ENCODE measurements at places on chromosomes 3 and 15.

GRCh38 chr3:51340013-51340829, 44.9 kb upstream of the MANF start:
- DNase-seq: no peak

GRCh38 chr3:117310536-117310935, 601.0 kb downstream of the TUSC7 start:
- no peak for DNase-seq

DNA sequence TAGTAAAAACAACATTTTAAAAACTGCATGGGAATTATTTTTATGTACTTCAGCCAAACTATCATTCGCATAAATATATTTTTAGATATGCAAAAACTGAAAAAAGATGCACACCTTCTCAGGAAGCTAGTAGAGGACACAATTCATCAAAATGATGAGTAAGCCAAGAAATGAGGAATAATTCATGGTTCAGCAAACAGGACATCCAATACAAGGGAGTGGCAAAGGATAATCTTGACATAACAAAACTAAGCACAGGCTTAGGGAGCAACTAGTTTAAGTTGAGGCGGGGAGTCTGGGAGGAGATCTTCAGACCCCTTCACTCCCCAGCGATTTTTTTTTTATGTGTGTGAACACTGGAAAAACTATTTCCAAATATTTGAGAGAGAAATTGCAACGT, 93.7 kb downstream of the ZNF280D start:
- no peak for DNase-seq

- no peak for DNase-seq
These were observed 103.0 kb upstream of the ARHGEF26 start for GRCh38 chr3:154018100-154018696.

DNA sequence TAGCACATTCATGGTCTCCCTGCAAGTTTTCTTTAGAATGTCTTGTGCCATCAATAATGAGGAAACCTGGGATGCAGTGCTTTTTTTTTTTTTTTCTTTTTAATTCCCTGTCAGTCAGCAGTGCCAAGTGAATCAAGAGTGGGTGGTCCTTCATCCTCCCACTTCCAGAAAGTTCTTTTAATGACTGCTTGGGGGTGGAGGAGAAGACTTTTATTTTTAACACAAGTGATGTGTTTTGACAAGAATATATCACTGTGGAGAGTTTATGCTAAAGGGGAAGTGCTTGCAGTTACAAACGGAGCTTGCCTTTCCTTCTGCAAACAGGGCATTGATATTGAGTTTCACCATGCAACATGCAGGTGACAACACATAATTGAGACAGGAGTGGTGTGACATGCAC, 69.7 kb downstream of the CACNA2D3 start:
- DNase-seq: no peak

DNA sequence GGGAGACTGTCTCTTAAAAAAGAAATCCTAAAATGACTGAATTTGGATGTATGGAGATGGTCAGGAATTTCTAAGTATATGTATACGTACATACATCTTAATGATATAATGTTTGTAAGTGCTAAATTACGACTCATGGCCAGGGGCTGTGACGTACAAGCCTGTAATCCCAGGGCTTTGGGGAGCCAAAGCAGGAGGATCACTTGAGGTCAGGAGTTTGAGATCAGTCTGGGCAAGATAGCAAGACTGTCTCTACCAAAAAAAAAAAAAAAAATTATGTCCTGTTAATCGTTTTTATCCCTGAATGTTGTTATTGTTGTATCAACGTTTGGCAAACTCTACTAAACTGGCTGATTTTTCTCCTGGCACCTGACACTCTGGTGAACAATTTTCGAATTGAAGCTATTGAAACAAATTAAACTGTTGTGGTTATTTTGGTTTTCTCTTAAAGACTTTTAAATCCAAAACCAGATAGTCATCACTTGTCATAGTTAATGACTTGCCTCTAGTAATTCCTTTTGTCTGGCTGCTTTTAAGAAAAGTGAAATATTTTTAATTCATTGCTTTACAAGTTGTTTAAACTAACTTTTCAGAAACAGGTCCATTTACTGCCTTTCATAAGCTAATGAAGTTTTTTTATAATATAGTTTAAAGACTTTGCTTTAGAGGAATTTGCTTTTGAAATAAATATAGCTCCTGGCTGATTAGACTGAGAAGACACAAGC, 7.0 kb downstream of the MORF4L1 start:
- no peak for DNase-seq

- no peak for DNase-seq
These were observed 37.7 kb downstream of the ABHD17C start for GRCh38 chr15:80732818-80733217.

- DNase-seq: no peak
These were observed 159.8 kb downstream of the WNT5A start for GRCh38 chr3:55327131-55327920.

- no peak for DNase-seq
These were observed 1033.3 kb downstream of the IGSF11 start for GRCh38 chr3:118001380-118001779.

DNA sequence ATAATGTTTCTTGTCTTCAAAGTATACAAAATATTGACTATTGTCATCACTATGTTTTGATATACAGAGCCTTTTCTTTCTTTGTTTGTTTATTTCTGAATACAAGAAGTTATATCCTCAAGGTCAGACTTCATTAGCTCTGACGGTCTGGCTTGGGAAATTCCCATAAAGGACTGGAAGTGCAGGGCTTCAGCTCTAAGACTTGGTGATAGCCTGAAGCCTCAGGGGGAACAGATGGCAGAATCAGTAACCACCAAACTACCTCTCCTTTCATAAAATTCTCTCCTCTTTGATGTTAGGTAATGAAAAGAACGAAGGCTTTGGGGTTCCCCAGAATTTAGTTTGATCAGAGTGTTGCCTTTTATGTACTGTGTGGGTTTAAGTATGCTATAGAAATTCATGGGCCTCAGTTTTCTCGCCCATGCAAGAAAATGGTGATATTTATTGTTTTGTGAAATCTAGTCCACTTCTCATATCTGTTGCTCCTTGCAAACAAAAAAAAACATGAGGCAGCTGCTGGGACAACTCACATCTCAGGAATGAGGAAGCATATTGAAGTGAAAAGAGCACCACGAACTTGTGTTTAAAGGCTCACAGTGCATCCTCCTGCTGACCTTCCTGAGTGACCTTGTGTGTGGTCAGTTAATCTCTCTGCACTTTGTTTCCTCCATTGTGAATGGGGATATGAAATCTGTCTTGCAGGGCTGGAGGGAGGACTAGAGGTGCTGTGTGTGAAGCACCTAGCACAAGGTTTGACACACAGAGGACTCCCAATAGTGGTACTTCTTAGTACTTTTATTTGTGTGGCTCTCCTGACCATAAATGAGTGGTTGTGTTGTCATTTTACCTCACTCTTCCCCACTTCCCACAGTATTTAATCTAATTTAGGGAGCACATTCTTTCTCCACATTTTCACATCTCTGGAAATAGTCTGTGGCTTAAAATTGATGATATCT, 569.8 kb upstream of the IL12A start:
- no peak for DNase-seq

DNA sequence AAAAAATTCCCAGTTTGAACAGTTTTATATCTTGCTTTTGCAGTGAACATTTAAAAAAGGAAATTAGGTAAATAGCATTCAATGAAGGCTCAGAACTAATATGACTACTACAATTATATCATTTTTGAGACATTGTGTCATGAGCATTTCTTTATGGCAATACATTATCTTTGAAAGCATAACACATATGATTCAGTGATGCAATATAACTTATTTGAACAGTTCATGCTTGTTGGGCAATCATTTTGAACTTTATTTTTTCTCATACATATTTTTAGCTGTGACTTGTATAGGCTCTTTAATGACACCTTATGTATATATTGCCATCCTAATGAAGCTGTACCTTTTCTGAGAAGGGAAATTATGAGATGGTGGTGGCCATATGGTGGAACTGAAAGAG, 828.6 kb upstream of the NR2F2 start:
- DNase-seq: no peak

DNA sequence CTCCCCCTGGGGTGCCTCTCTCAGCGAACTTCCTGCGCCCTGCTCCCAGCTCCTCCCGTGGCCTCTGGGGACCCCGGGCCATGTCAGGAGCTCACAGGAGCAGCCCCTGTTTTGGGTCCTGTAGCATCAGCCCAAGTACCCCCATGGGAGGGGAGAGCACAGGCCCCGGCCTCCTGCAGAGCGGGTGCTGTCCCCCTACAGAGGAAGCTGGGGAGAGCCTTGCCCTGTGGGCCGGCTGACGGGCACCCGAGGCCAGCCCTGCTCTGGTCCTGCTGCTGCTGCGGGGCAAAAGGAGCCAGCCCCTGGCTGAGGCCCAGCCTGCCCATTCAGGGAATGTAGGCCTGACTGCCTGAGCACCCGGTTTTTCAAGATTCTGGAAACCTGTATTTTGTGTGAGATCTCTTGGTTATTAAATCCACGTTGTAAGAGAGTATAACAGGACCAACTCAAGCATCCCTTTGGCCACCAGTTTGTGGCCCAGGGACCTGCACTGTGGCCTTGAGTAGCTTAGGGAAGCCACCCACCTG, 12.4 kb downstream of the PLXNA1 start:
- DNase-seq: no peak

- DNase-seq: no peak
These were observed 67.2 kb upstream of the TP63 start for GRCh38 chr3:189563853-189564563.

DNA sequence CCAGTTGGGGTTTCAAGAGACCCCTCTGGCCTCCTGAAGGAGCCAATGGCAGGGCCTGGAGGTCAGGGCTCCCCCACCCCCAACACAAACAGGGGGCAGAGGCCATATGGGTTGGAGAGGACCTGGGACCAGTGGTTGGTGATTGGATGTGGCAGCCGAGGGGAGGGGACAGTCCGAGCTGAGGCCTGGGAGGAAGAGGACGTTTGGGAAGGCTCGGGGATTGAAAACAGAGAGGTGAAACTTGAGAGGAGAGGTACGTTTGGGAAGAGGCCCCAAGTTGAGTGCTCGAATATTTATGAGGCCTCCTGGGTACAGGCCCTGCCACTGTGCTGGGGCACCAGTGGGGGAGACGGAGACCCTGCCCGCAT, 53.7 kb downstream of the DNAJB8 start:
- DNase-seq: no peak

GRCh38 chr3:49213998-49214397, 42.6 kb downstream of the KLHDC8B start:
- no peak for DNase-seq

DNA sequence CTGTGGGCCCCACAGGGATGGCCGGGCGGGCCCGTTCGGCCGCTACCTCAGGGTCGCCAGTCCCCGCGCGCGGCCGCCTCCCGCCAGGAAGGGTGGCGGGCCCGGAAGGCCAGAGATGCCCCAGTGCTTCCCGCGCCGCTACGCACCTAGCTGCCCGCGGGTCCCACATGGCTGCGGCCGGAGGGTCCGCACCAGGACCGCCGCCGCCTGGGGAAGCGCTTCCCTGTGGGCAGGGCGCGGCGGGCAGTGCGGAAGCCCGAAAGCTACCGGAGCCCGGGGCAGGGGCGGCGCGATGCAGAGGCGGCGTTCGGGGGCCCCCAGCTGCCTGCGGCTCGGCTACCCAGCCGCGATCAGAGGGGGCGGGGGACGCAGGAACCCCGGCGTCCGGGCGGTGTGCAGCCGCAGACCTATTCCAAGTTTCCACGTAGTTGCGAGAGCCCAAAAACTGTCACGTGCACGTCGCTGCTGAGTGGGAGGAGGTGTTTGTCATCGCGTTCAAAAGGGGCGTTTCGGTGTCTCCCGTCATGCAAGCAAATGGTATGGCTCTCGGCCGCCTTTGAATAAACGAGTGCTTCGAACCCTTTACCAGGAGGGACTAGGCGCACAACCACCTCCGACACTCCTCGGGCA, at the start of gene TRANK1:
Gene TRANK1, minus strand, starts transcription at position 414 of the 630 bp plus-strand sequence. Its CDS starts 245 bp downstream, at position 169.
- DNase-seq: peak; percentile 65

- DNase-seq: no peak
These were observed 33.3 kb upstream of the GABRB3 start for GRCh38 chr15:26806151-26806550.

- no peak for DNase-seq
These were observed 30.0 kb downstream of the CCDC191 start for GRCh38 chr3:114026331-114026730.

- no peak for DNase-seq
These were observed 78.8 kb upstream of the NSMCE3 start for GRCh38 chr15:29348336-29348914.

GRCh38 chr15:100841426-100841825, 38.2 kb upstream of the ALDH1A3 start:
- DNase-seq: no peak

DNA sequence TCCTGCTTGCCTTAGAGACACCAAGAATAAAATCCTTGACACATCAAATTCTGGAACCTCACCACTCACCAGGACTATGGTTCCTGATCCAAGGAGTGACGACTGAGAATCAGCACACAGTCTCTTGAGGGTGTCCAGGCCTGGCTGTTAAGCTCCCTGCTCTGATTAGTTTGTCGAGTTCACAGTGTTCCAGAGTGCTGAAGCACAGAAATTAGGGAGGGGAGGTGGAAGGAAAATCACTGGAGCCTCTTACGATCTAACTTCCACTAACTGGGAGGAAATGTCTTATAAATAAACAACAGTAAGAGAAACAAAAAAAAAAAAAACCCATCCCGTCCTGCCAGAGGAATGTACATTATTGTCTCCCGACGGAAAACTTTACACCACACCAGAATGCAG, 330.2 kb downstream of the TIGIT start:
- no peak for DNase-seq

DNA sequence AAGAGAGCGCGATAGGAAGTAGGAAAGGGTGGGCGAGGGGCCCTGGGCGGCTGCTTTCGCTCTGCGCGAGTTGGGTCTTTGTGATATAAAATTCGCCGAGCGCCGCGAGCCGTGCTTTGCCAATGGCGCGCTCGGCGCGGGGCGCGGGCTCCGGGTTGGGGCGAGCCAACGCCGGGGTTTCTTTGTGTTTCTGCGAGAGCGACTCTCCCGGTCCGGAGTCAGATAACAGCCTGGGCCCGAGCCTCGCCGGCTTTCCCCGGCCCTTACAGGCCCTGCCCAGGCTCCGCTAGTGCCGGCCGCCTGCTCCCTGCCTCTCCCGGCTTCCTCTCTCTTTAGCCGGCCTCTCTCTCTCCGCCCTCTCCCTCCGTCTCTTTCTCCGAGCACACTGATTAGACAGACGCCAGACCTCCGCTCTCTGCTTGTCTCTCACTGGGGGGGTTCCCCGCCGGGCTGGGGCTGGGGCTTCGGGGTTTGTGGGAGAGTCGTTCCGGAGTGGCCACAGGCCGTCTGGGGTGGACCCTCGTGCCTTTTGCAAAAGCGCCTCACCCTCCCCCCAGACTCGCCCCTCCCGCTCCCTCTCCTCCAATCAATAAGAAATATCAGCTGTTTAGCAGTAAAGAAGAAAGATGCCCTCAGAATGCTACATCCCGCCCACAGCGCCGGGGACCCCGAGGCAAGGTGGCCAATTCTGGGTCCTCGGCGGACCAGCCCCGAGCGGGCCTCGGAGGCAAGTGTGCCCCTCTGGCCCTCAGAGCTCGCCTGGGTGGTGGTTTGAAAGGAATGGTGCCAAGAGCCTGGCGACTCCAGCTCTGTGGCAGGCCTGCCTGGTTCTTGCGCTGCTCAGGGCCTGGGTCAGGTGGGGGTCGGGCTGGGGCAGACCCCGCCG, 2.9 kb downstream of the NR2F2 start:
- DNase-seq: no peak

- no peak for DNase-seq
These were observed 67.4 kb downstream of the USP13 start for GRCh38 chr3:179720196-179720595.

GRCh38 chr3:189573004-189573403, 58.2 kb upstream of the TP63 start:
- no peak for DNase-seq

All from stimulated activated CD8-positive, alpha-beta memory T cell treated with anti-CD3 and anti-CD28 coated beads, Interleukin-2, amount 100 ng/mL, for 1 hour (primary cell).